Activated CD4-positive, alpha-beta T cell treated with anti-CD3 and anti-CD28 coated beads for 24 hours (primary cell): ENCODE measurements at places on chromosomes 12 and 14.

GRCh38 chr12:122917507-122918121, 21.7 kb upstream of the VPS37B start:
- no peak for DNase-seq

DNA sequence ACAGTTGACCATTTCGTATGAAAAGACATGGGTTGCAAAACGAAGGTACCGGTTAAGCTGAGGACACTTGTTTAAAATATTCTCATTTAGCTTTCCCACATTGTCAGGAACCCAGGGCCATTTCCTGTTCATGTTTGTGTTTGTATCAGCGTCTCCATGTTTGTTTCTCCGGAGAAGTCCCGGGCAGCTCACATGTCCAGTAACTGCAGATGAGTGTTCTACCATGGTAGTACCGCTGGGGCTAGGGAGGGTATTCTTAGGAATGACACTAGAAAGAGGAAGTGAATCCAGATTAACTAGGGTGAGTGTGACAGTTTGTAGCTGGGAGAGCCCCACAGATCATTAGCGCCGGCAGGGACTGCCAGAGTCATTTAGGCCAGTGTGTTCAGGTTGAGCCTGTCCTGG, 50.0 kb upstream of the EVL start:
- DNase-seq, result no peak

DNA sequence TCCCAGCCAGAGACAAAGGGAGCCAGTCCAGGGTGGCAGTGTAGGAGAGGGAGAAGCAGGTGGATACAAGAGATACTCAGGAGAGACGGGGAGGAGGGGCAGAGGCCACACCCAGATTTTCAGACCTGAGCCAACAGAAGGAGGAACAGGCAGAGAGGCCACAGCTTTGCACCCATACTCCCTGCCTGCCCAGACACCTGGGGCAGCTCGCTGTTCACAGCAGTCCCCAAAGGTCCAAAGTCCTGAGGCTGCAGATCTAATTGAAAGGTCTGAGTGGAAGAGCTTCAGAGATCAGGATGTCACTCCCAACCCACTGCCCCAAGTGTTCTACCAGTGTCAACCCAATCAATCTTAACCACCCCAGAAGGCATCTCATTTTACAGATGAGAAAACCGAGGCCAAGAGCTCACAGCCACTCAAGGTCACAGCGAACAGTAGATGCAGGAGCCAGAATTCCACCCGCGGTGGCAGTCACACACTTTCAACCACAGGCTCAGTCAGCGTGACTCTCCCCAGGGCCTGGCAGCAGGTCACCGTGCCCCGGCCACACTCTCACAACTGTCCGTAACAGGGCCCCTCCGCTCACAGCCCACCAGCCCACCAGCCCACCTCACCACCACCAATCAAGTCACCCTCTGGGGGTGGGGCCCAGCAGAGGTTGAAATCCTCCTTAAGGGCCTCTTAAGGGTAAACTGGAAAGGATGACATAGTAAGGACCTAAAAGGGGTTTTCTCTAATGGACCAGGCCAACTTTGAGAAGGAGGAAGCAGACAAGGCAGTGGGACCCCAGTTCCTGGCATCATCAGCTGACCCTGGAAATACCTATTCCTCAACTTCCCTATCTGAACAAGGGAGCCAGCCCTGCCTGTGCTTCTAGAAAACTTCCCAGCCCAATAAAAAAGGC, 33.3 kb downstream of the ACTN1 start:
- DNase-seq, result no peak

- DNase-seq, result no peak
Measured at GRCh38 chr14:23877538-23878180, 75.9 kb upstream of the DHRS4 start.
